ENCODE measurements at places on chromosomes 4 and X.
A peak's percentile ranks its signal among the peaks of the same experiment; 100 is the strongest.

GRCh38 chr4:86496094-86497080 lies 97.7 kb upstream of the PTPN13 start:
- peak; percentile 66 for DNase-seq

- DNase-seq: no peak
These were observed 47.8 kb downstream of the SEPSECS start for GRCh38 chr4:25112366-25112994.

DNA sequence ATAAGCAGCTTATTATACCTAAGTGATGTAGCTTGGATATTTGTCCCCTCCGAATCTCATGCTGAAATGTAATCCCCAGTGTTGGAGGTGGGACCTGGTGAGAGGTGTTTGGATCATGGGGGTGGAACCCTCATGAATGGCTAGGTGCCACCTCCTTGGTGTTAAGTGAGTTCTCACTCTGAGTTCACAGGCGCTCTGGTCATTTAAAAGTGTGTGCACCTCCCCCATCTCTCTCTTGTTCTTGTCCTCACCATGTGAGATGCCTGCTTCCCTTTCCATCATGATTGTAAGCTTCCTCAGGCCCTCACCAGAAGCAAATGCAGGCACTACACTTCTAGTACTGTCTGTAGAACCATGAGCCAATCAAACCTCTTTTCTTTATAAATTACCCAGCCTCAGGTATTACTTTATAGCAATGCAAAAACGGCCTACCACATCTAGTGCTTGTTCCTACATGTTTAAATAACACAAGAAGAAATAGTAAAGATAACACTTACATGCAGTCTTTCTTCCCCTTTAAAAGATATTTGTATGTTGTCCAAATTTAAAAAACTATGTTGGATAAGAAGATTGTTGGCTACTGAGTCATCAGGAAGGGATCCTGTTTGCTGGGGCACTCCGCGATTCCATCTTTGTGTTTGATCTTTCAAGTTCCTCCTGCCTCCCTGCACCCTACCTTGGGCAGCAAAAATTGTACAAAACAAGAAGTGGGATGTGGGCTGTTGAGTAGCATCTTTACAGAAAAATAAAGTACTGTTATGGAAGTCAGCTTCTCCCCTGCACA lies 29.7 kb downstream of the PPP1R2C start:
- no peak for DNase-seq

GRCh38 chr4:119087121-119087520 lies 48.5 kb upstream of the MYOZ2 start:
- no peak for DNase-seq

DNA sequence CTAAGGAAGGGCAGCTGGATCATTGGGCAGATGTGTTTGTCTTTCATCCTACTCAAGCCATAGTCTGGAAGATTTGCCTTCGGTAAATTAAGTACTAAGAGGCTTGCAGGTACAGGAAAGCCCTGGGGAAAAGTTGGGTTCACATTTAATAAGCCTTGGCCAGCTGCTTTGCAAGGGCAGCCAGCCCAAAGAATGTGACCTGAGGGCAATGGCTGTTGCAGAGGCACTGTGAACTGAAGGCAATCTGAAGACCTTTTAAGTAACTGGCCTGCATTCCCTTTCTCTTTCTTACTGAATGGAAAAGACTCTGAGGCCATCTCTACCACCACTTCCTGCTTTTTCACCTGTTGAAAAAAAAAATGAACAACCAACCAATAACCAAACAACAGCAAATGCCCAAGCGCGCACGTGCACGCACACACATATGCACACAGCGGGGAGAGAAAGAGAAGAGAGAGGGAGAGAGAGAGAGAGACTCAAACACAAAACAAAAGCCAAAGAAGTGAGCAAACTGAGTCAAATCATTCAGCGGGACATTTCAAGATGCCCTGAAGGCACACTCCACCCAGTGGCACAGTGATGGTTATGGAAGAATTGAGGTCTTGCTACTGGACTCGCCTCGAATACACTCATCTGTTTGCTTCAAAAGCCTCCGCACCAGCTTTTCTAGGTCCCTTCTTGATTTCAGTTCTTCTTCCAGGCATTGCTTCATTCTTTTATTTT lies 19.6 kb downstream of the CD40LG start:
- DNase-seq: no peak

All from A673 (cell line).